ENCODE measurements at places on chromosomes 11 and 22.
A peak's percentile ranks its signal among the peaks of the same experiment; 100 is the strongest.

- no peak for DNase-seq
Measured at GRCh38 chr11:117183724-117184349, 5.3 kb downstream of the SIDT2 start.

GRCh38 chr11:19194620-19195308 lies 7.0 kb downstream of the CSRP3 start:
- DNase-seq, result no peak

DNA sequence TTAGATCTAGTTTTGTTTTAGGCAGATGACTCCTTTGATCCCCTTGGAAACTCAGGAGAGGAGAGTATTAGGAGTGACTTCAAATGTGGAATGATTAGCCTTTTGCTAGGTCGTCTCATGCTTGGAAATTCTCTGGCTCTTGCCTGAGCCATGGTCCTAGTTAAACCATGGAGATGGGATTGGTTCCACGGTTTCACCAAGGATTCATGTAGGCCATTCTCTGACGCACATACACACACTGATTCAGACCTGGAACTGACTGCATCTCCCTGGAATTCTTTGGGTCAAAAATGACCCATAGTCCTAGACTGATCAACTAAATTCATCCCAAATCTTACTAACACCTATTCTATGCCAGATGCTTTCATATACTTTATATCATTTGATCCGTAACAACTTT lies 56.5 kb downstream of the POLD3 start:
- no peak for DNase-seq

DNA sequence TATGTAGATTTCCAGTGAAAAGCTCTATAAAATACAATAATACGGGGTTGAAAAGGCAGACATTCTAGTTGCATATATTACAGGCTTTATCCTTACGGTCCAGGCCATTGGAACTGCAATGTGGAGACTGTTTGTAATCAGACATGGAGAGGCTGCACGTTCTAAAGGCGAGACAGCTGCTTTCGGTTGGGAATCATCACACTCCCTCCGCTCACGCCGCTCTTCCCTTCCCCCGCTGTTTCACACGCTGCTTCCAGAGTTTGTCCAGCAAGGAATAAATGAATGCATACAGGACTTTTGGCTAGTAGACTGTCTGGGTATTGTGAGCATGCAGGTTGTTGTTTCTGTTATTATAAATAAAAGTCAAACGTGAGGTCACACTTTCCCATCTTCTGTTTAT lies 13.5 kb upstream of the EFCAB6 start:
- no peak for DNase-seq

GRCh38 chr22:45240104-45240809 lies 437 bp downstream of the KIAA0930 start:
- DNase-seq, result peak; percentile 24

DNA sequence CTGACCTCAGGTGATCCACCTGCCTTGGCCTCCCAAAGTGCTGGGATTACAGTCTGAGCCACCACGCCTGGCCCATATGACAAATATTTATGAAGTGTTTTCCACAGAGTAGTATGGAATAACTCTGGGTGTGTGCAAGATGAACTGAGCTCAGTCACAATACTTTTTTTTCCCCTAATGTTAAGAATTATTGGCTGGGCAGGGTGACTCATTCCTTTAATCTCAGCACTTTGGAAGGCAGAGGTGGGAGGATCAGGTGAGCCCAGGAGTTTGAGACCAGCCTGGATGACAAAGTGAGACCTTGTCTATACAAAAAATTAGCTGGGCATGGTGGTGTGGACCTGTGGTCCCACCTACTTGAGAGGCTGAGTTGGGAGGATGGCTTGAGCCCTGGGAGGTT lies 6.4 kb downstream of the PTPRJ start:
- no peak for DNase-seq

All from stimulated activated CD4-positive, alpha-beta T cell treated with anti-CD3 and anti-CD28 coated beads, TNF-alpha, amount 100 ng/mL, for 48 hours (primary cell).